ENCODE measurements at places on chromosomes 12 and 14. TPM values are rescaled to one million over a fixed set of nuclear protein-coding genes. Genes with fewer than 3 reads are reported as not detected.
A peak's percentile ranks its signal among the peaks of the same experiment; 100 is the strongest.

DLK1 gene
- 1.3 TPM for total RNA-seq

PRICKLE1 gene
- total RNA-seq, result 26.1 TPM

HPD gene
- total RNA-seq, result 0.56 TPM

IL31 gene
- total RNA-seq, result not detected

SP1 gene
- total RNA-seq, result 75.2 TPM

CPNE8 gene
- 7.4 TPM for total RNA-seq

EGLN3 gene
- total RNA-seq, result 27.3 TPM

SLC25A21 gene
- 6.9 TPM for total RNA-seq

DNA sequence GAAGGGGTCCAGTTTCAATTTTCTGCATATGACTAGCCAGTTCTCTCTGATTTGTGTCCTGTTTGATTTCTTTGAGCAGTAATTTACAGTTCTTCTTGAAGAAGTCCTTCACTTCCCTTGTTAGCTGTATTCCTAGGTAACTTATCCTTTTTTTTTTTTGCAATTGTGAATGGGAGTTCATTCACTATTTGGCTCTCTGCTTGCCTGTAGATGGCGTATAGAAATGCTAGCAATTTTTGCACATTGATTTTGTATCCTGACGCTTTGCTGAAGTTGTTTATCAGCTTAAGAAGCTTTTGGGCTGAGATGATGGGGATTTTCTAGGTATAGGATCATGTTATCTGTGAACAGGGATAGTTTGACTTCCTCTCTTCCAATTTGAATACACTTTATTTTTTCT lies 77.6 kb upstream of the NID2 start:
- no peak for DNase-seq

DNA sequence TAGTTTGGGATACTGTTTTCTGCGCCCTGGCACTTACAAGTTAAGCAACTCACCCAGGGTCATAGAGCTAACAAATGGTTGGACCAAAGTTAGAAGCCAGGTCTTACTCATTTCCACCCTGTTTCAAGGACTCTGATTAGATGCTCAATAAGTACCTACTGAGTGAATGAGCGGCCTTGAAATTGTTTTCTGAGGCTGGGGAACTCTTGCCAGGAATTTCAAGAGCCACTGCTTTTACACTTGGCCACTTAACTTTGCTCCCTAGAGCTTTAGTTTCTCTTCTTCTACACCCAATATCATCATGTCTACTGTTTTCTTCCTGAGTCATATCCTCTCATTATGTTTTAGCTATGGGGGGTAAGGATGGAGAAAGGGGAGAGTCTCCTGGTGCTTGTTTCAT lies 431.6 kb downstream of the ZFP36L1 start:
- no peak for DNase-seq

- no peak for DNase-seq
Measured at GRCh38 chr14:99865408-99865807, 72.2 kb downstream of the EML1 start.

GRCh38 chr12:44618946-44619345 lies 257.2 kb downstream of the NELL2 start:
- DNase-seq, result no peak

GRCh38 chr12:46908936-46909635 lies 83.3 kb upstream of the SLC38A4 start:
- DNase-seq, result no peak

DNA sequence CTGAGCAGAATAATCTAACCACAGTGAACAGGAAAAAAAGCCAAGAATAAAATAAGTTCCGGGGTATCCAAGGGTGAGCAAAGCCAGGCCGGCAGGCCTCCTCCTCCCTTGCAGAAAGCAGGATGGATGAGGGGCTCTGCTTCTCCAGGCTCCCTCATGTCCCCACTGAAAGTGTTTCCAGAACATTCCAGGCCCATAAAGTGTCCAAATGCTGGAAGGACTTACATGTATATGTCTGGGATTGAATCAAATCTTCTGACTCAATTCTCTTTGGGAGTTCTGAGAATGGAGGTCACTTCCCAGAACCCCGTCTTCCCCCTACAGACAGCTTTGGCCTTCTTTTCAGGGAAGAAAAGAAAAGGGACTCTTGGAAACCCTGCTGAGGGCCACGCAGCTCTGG lies 25.0 kb upstream of the BDKRB1 start:
- DNase-seq, result no peak

DNA sequence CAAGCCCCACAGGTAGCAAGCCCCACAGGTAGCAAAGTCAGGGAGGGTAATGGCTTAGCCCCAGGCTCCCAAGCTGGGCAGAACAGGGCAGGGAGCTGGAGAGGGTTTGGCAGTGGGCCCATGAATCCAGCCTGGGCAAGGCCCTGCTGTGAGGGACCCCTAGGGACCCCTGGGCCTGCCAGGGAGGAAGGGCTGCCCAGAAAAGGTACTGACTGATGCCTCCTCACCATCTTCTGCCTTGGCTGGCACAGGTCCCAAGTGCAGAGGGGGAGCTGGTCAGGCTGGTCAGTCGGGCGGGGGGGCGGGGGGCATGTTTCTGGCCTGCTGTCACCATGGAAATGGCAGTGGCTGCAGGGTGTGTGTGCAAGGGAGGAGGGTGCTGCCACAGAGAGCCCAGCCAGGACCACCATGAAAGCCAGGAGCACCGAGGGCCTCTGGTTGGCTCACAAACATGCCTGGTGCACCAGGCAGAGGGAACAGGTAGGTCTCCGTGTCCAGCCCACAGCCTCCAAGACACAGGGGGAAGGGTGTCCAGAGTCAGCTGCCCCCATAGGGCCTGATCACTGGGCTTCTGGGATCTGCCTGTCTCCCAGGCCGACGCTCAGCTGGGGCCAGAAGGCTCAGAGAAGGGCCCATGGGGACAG lies 1.5 kb upstream of the CRIP2 start:
- DNase-seq, result no peak

GRCh38 chr12:116559162-116559935 lies at the start of gene MAP1LC3B2:
Gene MAP1LC3B2, plus strand, starts transcription at chr12:116559381. Its CDS starts 16,562 bp downstream, at chr12:116575943.
- DNase-seq, result peak; percentile 56

DNA sequence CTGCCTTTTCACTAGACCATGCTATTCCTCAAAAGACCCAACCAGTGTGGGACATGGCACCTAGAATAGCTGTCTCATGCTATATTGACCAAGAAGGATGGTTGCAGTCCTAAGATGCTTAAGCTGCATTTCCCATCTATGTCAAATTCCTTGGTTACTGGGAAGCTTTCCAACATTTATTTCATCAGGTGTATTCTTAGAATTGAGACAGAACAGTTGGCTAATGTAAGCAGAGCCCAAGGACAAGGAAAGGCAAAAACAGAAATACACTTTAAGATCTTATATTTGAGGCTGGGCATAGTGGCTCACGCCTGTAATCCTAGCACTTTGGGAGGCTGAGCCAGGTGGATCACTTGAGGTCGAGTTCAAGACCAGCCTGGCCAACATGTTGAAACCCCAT lies 24.7 kb downstream of the ARG2 start:
- DNase-seq, result no peak

DNA sequence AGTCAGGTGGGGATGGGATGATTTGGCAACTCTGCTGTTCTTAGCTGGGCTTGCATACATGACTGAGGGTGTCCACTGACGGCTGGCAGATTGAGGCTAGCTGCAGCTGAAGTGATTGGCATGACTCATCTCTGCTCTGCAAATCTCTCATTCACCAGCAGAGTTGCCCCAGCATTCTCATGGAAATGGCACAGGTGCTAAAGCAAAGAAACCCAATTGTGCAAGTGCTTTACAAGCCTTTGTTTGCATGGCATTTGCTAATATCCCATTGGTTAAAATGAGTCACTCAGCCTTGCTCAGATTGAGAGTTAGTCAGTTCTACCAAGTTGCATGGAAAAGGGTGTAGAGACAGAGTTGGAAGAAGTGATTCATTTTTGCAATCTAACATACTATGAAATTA lies 389.7 kb upstream of the FAR2 start:
- DNase-seq, result peak; percentile 57

DNA sequence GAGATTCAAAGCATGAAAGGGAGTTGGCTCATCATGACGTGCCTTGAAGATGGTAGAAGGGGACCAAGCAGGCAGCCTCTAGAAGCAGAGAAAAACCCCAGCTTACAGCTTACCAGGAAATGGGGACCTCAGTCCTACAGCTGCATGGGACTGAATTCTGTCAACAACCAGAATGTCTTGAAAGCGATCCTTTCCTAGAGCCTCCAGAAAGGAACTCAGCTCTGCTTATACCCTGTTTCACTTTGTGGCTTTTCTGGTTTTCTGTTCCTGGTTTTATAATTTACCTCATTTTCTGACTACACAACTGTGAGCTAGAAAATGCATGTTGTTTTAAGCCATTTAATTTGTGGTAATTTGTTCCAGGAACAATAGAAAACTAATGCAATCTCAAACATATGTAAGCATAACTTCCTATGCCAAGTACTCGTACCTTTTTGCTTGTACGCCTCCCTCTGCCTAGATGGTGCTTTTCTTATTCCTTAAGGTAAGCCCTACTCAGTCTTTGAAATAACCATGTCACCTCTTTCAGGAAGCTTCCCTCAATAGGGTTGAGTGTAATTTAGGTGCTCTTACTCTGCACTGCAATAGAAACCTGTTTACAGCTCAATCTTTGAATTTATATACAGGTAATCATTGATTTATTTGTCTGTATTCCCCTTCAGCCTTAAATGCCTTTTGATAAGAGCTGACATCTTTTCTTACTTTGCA lies 348.8 kb downstream of the TMEM117 start:
- no peak for DNase-seq

GRCh38 chr12:107373238-107373809 lies 280.0 kb upstream of the CRY1 start:
- DNase-seq, result no peak

- no peak for DNase-seq
Measured at GRCh38 chr12:68375756-68376695, 43.9 kb upstream of the MDM1 start.

GRCh38 chr14:93712079-93712837 lies 76.0 kb downstream of the PRIMA1 start:
- no peak for DNase-seq

DNA sequence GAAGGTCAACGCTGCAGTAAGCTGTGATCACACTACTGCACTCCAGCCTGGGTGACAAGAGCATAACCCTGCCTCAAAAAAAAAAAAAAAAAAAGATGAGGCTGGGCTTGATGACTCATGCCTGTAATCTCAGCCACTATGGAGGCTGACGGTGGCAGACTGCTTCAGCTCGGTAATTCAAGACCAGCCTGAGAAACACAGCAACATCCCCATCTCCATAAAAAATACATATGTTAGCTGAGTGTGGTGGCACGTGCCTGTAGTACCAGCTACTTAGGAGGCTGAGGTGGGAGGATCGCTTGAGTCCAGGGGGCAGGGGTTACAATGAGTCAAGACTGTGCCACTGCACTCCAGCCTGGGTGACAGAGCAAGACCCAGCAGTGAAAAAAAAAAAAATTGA lies 50.4 kb downstream of the GXYLT1 start:
- DNase-seq, result no peak

- no peak for DNase-seq
Measured at GRCh38 chr12:11676052-11676451, 26.6 kb downstream of the ETV6 start.

DNA sequence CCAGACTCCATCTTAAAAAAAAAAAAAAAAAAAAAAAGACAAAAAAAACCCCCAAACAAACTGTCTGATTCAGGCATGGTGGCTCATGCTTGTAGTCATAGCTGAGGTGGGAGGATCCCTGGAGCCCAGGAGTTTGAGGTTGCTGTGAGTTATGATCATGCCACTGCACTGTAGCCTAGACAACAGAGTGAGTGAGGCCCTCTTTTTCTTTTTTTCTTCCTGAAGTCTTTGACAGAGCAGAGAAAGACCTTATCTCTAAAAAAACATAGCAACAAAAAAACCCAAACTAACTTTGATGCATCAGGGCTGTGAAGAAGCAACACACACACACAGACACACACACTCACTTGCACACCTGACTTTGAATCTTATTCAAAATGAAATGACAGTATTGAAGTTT lies 7.7 kb upstream of the AMN1 start:
- DNase-seq, result no peak

Measured in H1 (cell line).